NCI-H146 (cell line): ENCODE measurements at places on chromosomes 2 and 18.

GRCh38 chr2:40400336-40400953 is 51.4 kb downstream of the SLC8A1 start:
- no peak for DNase-seq

GRCh38 chr2:100733391-100734187 is 86.3 kb upstream of the NPAS2 start:
- DNase-seq = no peak

DNA sequence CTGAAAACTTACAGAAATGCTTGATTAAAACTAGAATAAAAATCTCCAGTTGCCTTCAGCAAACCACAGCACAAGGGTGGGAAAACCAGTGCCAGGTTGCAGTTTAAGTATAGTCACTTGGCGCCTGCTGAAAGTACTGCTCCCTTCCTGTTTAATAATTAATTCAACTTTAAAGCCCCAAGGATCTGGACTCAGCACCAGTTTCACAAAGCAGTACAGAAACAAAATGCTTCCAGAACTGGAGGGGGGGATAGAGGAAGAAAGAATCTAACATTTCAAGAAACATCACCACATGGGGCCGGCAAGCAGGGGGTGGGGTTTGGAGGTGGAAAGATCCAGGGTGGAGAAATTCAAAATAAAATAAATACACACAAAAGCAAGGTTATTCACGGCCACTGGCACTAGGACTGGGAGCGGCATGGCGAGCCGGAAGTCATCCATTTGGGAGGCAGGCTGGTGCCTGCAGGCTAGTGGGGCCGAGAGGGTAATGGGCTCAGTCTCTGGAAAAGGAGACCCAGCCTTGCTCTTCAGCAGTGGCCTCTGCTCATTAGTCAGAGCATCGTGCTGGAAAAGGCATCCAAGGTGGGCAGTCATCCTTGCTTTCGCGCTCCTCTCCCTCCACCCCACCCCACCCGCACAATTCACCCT is 85.8 kb downstream of the POU3F3 start:
- DNase-seq = peak; percentile 5

DNA sequence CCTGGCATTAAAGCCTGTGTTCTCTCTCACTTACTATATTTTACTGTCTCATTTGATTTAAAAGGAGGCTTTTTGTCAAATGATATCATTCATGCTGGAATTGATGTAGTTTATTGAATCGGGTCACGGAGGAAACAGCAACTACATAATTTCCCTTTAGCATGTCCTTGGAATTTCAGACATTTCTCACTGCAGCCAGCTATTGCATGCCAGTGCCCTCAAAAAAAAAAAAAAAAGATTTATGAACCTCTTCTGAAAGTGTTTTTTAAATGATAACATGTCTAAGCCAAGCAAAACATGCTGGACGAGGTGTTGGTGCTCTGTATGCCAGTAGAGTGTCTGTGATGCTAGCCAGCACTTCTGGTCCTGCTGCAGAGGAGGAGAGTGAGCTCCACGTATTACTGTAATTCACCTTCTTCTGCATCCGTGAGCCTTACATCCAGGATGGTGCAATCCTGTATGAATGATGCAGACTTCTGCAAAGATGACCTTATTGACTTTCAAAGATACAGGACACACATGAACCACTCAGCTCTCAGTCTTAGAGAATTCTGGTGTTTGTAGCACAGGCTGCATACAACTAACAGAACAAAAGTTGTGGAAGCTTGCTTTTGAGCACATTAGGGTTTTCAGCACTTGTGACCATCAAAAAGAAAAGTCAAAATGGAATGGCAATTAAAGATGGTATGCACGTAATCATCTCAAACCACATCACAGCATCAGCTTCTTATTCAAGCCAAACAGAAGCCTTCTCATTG is 31.1 kb downstream of the UGP2 start:
- no peak for DNase-seq
